ENCODE measurements at places on chromosomes 3 and 15. TPM values are rescaled to one million over a fixed set of nuclear protein-coding genes. Genes with fewer than 3 reads are reported as not detected.

- H3K4me3 ChIP-seq = no peak overlapping the region
- H3K4me1 ChIP-seq = peaks cover 49% of the 10 kb centered on the region
- no peak for DNase-seq
- no peaks in the 10 kb centered on the region for H3K36me3 ChIP-seq
Measured at GRCh38 chr3:42505128-42505848, 2.8 kb downstream of the VIPR1 start.

GRCh38 chr3:130380398-130380797 lies 34.9 kb downstream of the COL6A5 start:
- H3K4me1 ChIP-seq = no peaks in the 10 kb centered on the region
- no peak for DNase-seq
- H3K27me3 ChIP-seq = no peaks in the 10 kb centered on the region
- no peaks in the 10 kb centered on the region for H3K36me3 ChIP-seq

DNA sequence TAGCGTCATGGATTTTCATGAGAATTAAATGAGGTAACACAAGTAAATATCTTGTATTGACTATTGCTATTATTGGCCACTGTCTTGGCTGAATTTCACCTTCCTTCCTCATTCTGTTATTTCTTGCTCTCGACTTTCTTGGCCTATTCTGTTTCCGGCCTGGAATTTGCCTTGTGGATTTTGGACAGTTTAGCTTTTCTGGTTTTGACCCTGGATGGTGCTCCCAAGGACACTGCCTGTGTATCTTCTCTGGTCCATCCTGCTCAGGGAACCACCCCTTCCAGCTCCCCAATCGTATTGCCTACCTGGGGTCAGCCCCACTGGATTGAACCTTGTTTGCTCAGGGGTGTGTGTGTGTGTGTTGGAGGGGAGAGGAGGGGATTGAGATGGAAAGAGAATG lies 376.2 kb upstream of the C2CD4B start:
- no peaks in the 10 kb centered on the region for H3K27me3 ChIP-seq
- no peak for DNase-seq
- H3K4me3 ChIP-seq = no peak overlapping the region
- no peaks in the 10 kb centered on the region for H3K4me1 ChIP-seq
- no peak overlapping the region for H3K27ac ChIP-seq
- H3K36me3 ChIP-seq = no peaks in the 10 kb centered on the region

GRCh38 chr3:84547971-84548970 lies 410.5 kb upstream of the CADM2 start:
- H3K36me3 ChIP-seq = no peaks in the 10 kb centered on the region
- DNase-seq = no peak
- H3K27me3 ChIP-seq = no peaks in the 10 kb centered on the region
- no peaks in the 10 kb centered on the region for H3K4me1 ChIP-seq
- no peak overlapping the region for H3K4me3 ChIP-seq

GRCh38 chr15:42178056-42178455 lies 21.6 kb upstream of the PLA2G4F start:
- H3K27ac ChIP-seq = no peak overlapping the region
- no peak for DNase-seq
- no peaks in the 10 kb centered on the region for H3K4me1 ChIP-seq
- no peak overlapping the region for H3K4me3 ChIP-seq
- peaks cover 39% of the 10 kb centered on the region for H3K36me3 ChIP-seq

DNA sequence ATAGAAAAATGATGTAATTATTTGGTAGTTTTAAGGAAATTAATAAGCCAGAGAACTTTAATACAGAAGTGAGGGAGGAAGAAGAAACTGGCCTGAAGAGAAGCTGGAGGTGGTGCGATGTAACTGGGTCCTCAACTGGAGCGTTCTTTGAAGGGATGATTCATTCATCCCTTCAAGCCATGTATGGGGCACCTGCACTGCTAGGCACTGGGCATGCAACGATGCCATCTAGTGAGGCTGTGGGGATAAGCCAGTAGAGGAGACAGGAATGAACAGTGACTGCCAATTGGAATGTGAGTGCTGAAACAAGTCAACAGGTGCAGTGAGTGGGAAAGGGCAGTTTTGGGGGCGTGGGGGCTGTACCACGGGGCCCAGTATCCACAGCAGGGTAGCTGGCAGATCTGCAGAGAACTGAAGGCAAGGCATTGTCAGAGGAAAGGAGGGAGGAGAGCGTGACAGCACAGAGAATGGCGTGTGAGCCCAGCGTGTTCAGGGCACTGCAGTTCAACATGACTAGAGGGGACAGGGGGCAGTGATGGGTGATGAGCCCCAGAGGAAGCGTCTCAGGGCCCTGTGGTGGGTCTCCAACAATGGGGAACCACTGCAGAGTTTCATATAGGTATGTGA lies 3.8 kb upstream of the KIF23 start:
- no peaks in the 10 kb centered on the region for H3K36me3 ChIP-seq
- DNase-seq = no peak
- H3K4me1 ChIP-seq = peaks cover 6% of the 10 kb centered on the region
- no peak overlapping the region for H3K27ac ChIP-seq
- no peak overlapping the region for H3K4me3 ChIP-seq
- H3K27me3 ChIP-seq = no peaks in the 10 kb centered on the region

DNA sequence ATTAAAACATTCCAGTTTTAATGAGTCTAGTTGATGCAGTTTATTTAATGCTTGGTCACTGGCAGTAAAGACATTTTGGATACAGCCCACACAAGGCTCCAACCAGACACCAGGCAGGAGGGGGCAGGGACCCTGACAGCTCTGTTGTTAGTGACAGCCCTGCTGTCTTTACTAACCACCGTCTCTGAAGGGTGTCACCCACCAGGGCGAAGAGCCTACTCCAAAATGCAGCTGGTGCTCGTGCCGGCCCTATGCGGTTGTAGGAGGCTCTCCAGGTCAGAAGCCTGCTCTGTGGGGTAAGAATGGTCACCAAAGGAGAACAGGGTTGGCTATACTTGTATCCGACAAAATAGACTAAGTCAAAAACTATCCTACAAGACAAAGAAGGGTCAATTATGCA lies 132.2 kb downstream of the ATP10A start:
- no peak overlapping the region for H3K27ac ChIP-seq
- no peaks in the 10 kb centered on the region for H3K27me3 ChIP-seq
- no peak overlapping the region for H3K4me3 ChIP-seq
- H3K4me1 ChIP-seq = no peaks in the 10 kb centered on the region
- H3K36me3 ChIP-seq = no peaks in the 10 kb centered on the region

DNA sequence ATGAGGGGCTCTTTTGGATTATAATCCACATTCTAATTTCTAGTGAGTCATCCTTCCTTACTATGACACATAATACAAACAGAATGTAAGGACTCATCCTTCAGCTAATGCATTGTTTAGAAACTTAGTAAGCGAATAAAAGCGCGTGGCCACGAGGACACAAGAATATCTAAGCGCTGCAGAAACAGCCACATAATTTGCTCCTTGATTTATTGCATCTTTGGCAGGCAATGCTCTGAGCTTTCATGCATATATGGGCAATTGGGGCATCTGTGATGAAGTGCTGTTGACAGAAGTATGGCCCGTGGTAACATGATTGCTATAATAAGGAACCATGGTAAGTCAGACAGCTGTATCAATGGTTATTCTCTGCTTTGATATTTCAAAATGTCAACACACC lies 191.3 kb upstream of the ZNF385D start:
- DNase-seq = no peak
- H3K27me3 ChIP-seq = no peaks in the 10 kb centered on the region
- H3K36me3 ChIP-seq = no peaks in the 10 kb centered on the region
- H3K4me3 ChIP-seq = no peak overlapping the region
- H3K4me1 ChIP-seq = no peaks in the 10 kb centered on the region

GRCh38 chr3:15486979-15487378 lies 34.5 kb downstream of the COLQ start:
- no peak overlapping the region for H3K4me3 ChIP-seq
- H3K27me3 ChIP-seq = no peaks in the 10 kb centered on the region
- no peaks in the 10 kb centered on the region for H3K4me1 ChIP-seq
- no peaks in the 10 kb centered on the region for H3K36me3 ChIP-seq
- DNase-seq = no peak
- H3K27ac ChIP-seq = no peak overlapping the region

GRCh38 chr3:126546549-126547239 lies 12.0 kb downstream of the C3orf22 start:
- H3K27me3 ChIP-seq = no peaks in the 10 kb centered on the region
- H3K4me3 ChIP-seq = no peak overlapping the region
- H3K4me1 ChIP-seq = no peaks in the 10 kb centered on the region
- no peaks in the 10 kb centered on the region for H3K36me3 ChIP-seq

GRCh38 chr3:9276761-9277370 lies 27.4 kb upstream of the SRGAP3 start:
- H3K27ac ChIP-seq = no peak overlapping the region
- H3K4me3 ChIP-seq = no peak overlapping the region
- no peak for DNase-seq
- no peaks in the 10 kb centered on the region for H3K27me3 ChIP-seq
- H3K36me3 ChIP-seq = no peaks in the 10 kb centered on the region

GRCh38 chr15:27062951-27063350 lies 92.0 kb downstream of the GABRG3 start:
- no peaks in the 10 kb centered on the region for H3K27me3 ChIP-seq
- no peaks in the 10 kb centered on the region for H3K4me1 ChIP-seq
- DNase-seq = no peak
- no peak overlapping the region for H3K4me3 ChIP-seq
- no peak overlapping the region for H3K27ac ChIP-seq

DNA sequence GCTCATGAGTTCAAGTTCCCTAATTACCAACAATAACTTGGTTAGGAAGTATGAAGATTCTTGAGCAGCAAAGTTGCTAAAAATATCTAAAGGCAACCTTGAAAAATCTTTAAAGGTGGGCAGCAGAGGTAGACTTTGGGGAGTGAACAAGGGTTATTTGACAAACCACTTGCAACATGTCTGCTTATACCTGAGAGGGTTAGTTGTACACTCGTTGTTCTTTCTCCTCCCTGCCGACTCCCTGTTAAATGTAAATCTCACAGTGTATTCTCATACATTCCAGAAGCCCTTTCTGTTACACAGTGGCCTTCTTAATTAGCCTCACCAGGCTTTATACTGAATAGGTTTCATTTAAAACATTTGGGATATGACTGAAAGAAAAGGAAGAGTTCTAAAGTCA lies 121.7 kb downstream of the ARNT2 start:
- no peaks in the 10 kb centered on the region for H3K36me3 ChIP-seq
- no peak for DNase-seq
- no peaks in the 10 kb centered on the region for H3K4me1 ChIP-seq
- no peak overlapping the region for H3K27ac ChIP-seq
- no peaks in the 10 kb centered on the region for H3K27me3 ChIP-seq
- H3K4me3 ChIP-seq = no peak overlapping the region

DNA sequence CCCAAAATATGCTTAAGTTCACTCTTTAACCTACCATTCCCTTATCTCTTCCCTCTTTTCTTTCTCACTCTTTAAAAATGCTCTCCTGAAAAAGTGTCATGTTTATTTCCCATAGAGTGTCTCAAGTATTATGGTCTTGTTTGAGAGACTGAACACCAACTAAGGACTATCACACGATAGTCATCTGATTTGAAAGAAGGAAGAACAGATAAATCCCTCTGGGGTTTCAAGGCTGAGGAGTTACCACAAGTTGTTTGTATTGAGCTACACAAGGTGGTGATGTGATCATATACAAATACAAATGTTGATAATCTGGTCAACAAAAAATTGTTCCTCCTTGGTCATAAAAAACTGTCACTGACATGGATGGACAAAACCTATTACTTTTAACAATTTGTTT lies 13.8 kb downstream of the MEIS2 start:
- no peaks in the 10 kb centered on the region for H3K4me1 ChIP-seq
- no peak for DNase-seq
- H3K27ac ChIP-seq = no peak overlapping the region
- H3K36me3 ChIP-seq = no peaks in the 10 kb centered on the region
- H3K27me3 ChIP-seq = no peaks in the 10 kb centered on the region
- H3K4me3 ChIP-seq = no peak overlapping the region

FLNB gene
- total RNA-seq = 11.5 TPM

LZTFL1 gene
- 9.0 TPM for total RNA-seq

All from CD8-positive, alpha-beta memory T cell (primary cell).